ENCODE measurements at places on chromosomes 1 and 21. TPM values are rescaled to one million over a fixed set of nuclear protein-coding genes. Genes with fewer than 3 reads are reported as not detected.

The MDM4 gene
- total RNA-seq = 87.9 TPM

The MROH9 gene
- total RNA-seq = not detected

DNA sequence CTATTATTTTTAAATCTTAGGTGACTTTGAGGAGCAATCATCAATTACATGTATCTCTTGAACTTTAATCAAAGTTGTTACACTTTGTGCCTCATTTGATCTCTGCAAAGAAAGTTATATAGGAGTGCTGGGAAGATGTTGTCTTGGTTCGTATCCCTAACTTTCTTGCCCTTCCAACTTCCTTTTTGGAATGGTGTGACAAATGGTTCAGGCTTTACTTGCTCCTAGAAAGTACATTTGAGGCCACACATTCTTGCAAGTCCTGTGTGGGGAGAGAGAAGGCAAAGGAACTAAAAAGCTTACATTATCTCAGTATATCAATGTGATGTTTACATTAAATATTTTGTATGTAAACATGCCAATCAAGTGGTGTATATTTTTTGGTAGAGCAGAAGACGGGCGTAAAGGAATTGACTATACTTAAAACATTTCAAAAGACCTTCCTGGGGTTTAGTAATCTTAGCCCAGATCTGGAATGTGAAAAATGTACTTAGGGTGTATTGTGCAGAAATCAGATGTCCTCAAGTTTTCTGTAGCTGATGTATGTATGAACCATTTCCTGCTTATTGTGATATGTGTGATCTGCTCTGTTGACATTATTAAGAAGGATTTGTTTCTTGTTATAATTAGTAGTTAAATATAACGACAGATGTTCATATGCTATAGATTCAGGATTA is 59.2 kb downstream of the USP25 start:
- DNase-seq = no peak

- DNase-seq = no peak
Observed at GRCh38 chr21:23853796-23854379, 1753.4 kb downstream of the MRPL39 start.

The RIMS3 gene
- total RNA-seq = 6.2 TPM

- no peak for DNase-seq
Observed at GRCh38 chr1:192967211-192967877, 91.8 kb downstream of the UCHL5 start.

DNA sequence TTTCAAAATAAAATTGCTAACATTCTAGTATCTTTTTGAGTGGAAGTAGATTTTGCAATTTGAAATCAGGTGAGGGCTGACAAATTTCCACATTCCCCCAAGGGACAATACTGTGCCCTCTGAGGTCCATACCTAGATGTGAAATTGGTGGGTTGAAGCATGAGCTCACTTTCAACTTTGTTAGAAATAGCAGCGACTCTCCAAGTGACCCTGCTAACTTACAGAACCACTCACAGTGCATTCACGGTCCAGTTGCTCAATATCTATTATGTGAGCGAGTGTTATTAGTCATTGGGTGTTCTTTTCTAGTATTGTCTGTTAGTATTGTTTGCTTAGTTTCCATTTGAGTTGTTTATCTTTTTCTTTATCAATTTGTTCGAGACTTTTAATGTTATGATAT is 53.6 kb upstream of the ASB17 start:
- DNase-seq = no peak

- DNase-seq = no peak
Observed at GRCh38 chr1:59162665-59163064, 134.2 kb upstream of the FGGY start.

The PALMD gene
- total RNA-seq = 25.2 TPM

DNA sequence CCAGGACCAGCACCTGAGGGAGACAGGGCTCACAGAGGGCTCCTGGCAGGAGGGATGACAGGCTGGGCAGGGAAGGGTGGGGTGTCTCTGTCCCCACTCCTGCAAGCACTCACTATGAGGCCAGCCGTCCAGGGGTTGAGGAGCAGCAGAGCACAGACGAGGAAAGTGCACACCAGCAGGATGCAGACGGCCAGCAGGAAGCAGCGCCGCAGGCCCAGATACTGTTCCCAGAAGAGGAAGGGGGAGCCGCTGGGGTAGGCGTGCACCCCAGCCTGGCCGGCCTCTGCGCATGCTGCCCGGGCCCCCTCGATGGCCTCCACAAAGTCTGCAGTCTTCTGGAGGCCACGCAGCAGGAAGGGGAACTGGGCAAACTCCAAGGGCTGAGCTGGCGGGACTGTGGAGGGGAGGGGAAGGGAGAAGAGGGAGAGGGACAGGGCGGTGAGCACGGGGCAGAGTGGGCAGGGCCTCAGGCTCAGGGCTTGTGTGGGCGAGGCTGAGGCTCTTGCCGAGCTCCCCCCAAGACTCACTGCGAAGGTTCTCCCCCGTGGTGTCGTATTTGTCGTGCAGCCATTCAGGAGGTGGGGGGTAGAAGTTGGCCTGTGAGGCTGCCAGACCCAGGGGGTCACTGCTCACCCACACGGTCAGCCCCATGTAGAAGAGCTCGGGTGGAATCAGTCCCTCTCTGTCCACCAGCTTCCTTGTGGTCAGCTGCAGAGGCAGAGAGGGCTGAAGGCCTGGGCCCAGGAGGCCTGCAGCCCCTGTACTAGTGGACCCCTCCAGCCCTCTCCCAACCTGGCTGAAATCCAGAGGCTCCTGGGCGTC is 16.5 kb downstream of the PTCH2 start:
- DNase-seq = no peak

DNA sequence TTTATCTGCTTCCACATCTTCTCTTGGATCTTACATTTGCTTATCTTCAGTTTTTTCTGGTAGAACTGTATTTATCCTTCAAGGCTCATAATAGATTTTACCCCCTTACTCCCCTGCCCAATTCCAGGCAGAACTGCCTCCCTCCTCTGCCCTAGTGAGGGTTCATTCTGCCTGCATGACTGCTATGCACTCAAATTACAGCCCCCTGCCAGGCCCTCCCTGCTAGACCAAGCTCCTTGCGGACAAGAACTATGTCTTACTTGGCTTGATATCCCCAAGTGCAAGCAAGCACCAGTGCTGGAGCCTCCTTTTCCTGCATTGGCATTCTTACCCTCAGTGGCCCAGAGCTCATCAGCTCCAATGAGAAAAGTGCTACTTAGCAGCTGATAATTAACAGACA is 18.1 kb downstream of the MAPKAPK2 start:
- no peak for DNase-seq

The TMEM240 gene
- total RNA-seq = 1.9 TPM

- no peak for DNase-seq
Observed at GRCh38 chr1:164601399-164602100, 42.6 kb downstream of the PBX1 start.

DNA sequence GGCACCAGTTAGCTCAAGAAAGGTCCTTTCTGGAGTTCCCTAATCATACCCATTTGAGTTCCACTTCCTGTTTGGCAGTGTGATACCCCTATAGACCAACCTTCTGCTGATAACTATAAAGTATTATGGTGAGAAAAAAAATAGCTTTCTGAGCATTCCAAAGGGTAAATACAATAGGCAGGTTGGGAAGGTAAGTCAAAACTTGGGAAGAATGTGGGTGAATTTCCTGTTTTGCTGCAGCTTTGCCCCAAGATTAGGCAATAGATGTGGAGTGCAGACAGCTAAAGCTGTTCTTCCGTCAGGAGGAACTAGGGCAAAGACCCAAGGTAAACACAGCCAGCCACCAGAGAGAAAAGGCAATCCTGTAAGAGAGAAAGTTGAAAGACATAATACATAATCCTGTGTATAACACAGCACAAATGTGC is 49.9 kb upstream of the GUCA2A start:
- no peak for DNase-seq

DNA sequence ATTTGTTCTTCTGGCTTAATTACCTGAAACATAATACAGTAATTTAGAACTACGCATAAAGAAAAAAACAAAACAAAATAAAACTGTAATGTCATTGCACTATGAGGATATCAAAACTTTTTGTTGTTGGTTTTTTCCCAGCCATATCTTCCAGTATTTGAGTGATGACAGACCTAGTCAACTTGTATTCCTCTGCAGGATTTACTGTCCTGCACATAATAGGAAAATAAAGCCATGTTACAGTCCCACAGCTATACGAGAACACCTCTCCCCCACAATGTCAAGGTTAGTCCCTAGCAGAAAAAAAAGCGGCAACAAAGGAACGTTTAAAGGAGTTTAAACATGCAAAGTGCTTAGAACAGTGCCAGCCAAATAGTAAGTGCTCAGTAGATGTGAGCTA is 55.3 kb upstream of the PRDX6 start:
- DNase-seq = no peak

DNA sequence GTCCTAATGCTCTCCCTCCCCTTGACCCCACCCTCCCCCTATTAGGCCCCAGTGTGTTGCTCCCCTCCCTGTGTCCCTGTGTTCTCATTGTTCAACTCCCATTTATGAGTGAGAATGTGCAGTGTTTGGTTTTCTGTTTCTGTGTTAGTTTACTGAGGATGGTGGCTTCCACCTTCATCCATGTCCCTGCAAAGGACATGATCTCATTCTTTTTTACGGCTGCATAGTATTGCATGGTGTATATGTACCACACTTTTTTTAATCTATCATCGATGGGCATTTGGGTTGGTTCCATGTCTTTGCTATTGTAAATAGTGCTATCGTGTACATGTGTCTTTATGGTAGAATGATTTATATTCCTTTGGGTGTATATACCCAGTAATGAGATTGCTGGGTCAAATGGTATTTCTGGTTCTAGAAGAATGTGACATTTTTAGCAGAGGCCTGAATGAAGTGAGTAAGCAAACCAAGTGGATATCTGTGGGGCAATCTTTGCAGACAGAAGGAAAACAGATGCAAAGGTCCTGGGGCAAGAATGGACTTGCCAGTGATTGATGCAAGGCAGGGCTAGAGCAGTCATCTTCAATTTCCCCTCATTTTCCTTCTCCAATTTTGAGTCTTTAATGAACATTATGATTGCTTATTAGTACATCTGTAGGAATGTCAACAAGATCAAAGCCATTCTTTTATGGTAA is 50.2 kb downstream of the UBE4B start:
- no peak for DNase-seq

The KRTAP12-3 gene
- total RNA-seq = not detected

The S100A16 gene
- total RNA-seq = 119 TPM

GRCh38 chr1:16181887-16182719 is 26.2 kb upstream of the EPHA2 start:
- DNase-seq = peak; percentile 78

- DNase-seq = peak; percentile 25
Observed at GRCh38 chr21:15088488-15088887, 23.7 kb upstream of the NRIP1 start.

- peak; percentile 87 for DNase-seq
Observed at GRCh38 chr1:162285149-162285561, 91.5 kb downstream of the SPATA46 start.

DNA sequence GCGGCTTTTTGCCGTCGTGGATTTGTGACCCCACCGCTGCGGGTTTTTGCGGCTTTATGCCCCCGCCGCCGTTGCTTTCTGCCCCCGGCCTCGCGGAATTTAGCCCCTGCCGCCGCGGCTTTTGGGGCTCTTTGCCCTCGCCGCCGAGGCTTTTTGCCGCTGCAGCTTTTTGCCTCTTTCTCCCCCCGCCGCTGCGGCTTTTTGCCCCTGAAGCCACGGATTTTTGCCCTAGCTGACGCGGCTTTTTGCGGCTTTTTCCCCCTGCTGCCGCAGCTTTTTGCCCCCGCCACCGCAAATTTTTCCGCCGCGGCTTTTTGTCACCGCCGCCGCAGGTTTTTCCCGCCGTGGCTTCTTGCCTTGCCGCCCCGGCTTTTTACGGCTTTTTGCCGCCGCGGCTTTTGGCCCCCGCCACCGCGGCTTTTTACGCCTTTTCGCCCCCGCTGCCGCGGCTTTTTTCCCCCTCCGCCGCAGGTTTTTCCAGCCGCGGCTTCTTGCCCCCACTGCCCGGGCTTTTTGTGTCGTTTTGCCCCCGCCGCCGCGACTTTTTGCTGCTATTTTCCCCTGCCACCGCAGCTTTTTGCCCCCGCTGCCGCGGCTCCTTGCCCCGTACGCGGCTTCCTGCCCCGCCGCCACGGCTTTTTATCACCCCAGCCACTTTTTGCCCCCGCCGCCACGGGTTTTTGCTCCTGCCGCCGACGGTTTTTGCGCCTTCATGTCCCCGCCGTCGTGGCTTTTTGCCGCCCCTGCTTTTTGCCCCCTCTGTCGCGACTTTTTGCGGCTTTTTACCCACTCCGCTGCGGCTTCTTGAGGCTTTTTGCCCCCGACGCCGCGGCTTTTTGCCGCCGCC is 3933.6 kb downstream of the SRGAP2C start:
- DNase-seq = no peak

DNA sequence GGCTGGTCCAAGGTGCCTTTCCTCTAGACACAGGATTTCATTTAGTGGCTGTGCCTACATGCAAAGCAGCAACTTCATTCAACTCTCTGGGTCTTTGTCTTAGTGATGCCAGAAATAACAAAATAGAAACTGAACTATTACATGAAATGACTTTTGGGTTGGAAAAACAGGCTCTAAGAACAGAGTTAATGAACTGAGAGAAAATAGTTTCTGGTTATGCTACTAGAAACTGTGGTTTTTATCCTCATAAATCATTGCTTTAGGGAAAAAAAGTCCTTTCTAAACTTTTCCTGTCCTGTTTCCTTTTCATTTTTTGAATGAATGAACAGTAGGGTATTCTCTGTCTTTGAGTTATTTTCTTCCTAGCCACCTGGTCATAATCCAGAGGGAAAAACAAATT is 424.0 kb downstream of the KIF26B start:
- DNase-seq = no peak

- DNase-seq = no peak
Observed at GRCh38 chr1:99266726-99267125, 2.4 kb downstream of the PLPPR4 start.

DNA sequence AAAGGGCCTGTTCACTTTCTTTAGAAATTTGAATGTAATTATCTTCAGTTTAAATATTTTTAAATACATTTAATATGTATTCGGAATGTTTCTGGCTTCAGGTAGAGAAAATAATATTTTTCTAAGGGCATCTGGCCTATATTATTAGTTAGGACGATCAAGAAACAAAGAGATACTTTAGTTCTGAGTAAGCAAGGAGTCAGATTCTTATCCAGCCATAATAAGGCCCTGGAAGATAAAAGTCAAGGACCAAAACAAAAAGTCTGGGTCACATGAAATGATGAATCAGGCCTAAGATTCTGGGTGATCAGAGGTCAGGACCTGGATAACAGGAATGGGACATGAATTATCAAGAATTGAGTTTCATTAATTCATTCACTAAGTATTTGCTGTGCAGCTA is 6.3 kb downstream of the PHC2 start:
- DNase-seq = no peak

The ZYG11A gene
- total RNA-seq = 0.28 TPM

DNA sequence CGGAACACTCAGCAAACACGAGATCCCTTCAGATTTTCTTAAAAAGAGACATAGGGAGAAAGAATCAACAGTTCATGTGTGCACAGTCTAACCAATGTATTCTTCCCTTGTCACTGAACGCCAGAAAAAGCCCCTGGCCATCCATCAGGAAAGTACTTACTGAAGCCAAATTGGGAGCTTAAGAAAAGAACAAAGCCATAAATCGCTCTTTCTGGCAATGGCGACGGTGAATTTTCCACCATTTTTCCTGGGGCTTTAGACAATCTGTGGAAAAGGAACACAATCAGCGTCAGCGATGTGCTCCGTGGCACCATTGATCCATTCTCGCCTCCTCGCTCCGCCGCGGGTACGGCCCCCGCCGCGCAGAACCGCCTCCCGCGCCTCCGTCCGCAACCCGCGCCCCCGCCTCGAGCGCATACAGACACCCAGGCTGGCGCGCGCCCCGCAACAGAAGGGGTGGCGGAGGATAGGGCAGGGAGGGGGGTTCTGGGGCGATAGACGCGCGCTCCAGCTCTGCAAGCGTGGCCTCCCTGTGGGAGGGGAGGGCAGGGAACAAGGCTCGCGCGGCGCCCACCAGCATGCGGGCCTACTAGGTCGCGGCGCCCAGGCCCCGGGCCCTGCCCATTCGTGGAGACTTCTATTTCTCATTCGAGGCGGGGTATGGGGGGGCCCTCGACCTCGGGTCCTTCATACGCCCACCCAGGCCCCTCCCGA is 440 bp downstream of the PIGP start:
- peak; percentile 86 for DNase-seq
